ENCODE measurements at places on chromosomes 4 and X. TPM values are rescaled to one million over a fixed set of nuclear protein-coding genes. Genes with fewer than 3 reads are reported as not detected.

The RPL34 gene
- 545 TPM for total RNA-seq

The TCEAL3 gene
- total RNA-seq = 5.5 TPM

The CCNA2 gene
- 0.93 TPM for total RNA-seq

The SPIN2B gene
- 4.9 TPM for total RNA-seq

The MEPE gene
- total RNA-seq = not detected

The SMIM10 gene
- not detected for total RNA-seq

The PF4V1 gene
- not detected for total RNA-seq

The GABRA4 gene
- total RNA-seq = not detected

The OCIAD2 gene
- total RNA-seq = 241 TPM

The PDE6B gene
- total RNA-seq = 1.0 TPM

The DGAT2L6 gene
- not detected for total RNA-seq

The UGT2B15 gene
- not detected for total RNA-seq

The NDST4 gene
- total RNA-seq = not detected

The PHOX2B gene
- not detected for total RNA-seq

The NOX1 gene
- total RNA-seq = not detected

The CHRDL1 gene
- not detected for total RNA-seq
